ENCODE measurements at places on chromosomes 4 and X. TPM values are rescaled to one million over a fixed set of nuclear protein-coding genes. Genes with fewer than 3 reads are reported as not detected.

C4orf50 gene
- polyA plus RNA-seq = 1.0 TPM

GRCh38 chrX:136963973-136964372 lies 69.8 kb downstream of the GPR101 start:
- no peak for DNase-seq

DNA sequence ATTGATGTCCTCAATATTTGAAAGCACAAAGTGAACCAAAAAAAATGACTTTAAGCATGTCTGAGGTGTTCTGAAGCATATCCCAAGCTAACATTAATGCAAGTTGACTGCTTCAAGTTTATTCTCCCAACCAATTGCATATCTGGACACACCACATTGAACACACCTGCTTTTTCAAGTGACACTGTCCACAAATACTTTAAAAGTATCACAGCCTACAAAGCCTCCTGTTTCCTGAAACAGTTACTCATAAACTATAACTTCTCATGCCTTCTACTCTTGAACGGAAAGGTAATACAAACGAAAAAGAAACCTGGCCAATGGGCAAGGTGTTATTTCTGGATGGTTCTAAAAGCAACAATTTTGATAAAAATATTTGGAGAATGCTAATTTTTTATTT lies 1.1 kb downstream of the CDKL2 start:
- no peak for DNase-seq

- no peak for DNase-seq
These were observed 1066.8 kb upstream of the ADGRL3 start for GRCh38 chr4:60133375-60133774.

DNA sequence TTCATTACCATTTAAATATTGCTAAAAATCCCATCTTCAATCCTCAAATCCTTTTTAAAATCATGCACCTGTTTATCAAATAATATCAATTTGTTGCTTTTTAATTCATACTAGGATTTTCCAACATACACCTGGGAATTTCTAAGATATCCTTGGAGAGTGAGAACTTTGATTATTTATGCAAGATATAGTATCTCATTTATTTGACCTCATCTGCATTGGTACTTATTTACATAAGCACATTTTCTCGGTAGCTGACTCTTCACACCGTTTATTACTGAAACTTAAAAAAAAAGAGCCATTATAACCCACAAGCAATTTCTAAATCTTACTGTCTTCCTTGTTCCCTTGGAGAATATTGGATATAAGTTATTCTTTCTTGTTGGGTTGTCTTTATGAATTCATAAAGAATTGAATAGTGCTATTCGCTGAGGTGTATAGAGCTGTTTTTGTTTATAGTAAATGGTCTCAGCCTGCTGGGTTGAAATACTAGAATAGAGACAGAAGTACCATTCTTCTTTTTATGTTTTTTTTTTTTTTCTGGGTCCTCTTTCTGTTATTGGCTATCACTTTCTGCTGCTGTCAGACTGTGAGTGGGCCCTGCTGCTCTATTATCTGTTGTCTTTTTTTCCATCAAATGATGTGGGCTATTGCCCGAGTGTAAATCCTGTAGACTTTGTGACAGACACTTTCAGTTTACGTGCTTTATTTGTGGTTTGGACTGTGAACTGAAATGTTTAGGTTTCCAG lies 2.9 kb downstream of the UGT8 start:
- no peak for DNase-seq

- no peak for DNase-seq
These were observed 10.5 kb downstream of the CD99 start for GRCh38 chrX:2701600-2701999.

Measured in brain (organoid and tissue), 16 donors.